ENCODE measurements at places on chromosomes 1 and 21.

DNA sequence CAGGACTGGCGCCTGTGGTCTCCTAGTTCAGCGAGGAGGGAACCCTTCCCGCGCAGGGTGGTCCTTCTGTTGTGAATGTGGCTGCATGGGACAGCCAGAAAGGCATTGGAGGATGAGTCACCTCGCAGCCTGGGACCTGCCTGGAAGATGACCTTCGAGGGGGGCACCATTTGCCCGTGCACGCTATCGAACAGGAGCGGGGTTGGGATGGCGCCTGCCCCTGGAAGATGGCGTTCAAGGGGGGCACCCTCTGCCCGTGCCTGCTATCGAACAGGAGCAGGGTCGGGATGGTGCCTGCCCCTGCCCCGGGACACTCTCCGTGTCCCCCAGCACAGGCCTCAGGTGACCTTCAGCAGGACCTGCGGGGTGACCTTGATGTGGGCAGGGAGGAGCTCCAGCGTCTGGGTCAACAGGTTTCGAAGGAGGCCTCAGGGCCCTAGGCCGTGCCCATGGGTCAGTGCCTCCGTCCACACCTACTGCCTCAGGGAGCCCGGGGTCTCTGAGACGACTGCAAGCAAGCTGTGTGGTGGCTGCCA is 1.7 kb upstream of the ACTRT2 start:
- no peak for DNase-seq

- no peak for DNase-seq
Observed at GRCh38 chr1:53552146-53552861, 93.1 kb downstream of the DMRTB1 start.

DNA sequence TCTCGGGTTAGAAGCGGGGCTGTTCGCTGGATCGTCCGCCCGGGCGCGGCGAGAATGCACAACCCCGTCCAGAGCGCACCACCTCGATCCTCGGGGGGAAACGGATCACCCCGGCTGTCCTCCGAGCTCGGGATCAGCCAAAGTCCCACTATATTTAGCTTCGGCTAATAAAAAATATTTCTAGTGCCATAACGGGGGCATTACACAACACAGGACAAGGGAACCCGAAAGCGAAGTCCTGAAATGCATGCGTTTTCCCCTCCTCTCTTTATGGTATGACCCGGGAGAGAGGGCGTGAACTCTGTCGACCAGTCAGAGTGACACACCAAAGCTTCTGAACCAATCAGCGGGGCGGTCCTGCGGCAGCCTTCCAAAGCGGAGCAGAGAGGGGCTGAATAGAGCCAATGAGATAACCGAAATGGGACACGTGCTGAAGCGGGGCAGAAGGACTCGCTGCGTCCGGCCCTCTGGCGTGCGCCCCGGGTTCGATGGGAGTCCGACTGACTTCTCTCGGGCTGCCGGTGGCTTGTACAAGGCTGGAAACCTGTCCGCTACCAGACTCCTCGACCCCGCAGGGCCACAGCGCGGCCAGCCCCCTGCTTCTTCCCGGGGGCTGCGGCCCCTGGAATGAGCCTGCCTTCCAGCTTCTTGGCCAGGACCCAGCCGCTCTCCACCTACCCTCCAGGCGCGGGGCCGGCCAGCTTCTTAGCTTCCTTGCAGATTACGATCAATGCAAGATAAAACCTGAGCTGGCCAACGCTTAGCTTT is at the start of gene ALDH4A1:
Gene ALDH4A1, minus strand, starts transcription at position 33 of the 768 bp plus-strand sequence. Its CDS starts 32 bp downstream, at position 1.
- peak; percentile 95 for DNase-seq

- no peak for DNase-seq
Observed at GRCh38 chr21:42672699-42673458, 19.5 kb downstream of the PDE9A start.

- DNase-seq = no peak
Observed at GRCh38 chr1:5661196-5662085, 330.8 kb downstream of the NPHP4 start.

DNA sequence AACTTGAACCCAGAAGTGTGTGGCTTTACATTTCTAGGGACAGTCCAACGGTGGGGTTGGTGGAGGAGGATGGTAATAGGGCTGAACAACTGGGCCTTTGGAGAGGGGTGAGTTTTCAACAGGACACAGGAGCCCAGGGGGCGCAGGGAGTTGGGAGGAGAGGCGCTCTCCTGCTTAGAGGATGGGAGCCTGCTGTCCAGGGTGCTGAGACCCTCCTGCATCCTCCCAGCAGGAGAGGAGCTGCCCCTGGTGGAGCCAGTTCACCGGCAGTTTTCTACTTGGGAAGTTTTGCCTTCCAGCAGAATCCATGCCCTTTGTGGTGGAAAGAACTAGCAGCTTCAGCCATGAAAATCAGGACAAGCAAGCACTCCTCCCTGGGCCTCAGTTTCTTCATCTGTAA is 8.6 kb downstream of the KCNC4 start:
- no peak for DNase-seq

- no peak for DNase-seq
Observed at GRCh38 chr1:1232208-1232795, at the start of gene B3GALT6. Gene B3GALT6, plus strand, starts transcription at chr1:1232237. Its CDS starts 42 bp downstream, at chr1:1232279.

GRCh38 chr1:187498028-187498427 is 669.3 kb downstream of the PLA2G4A start:
- no peak for DNase-seq

- no peak for DNase-seq
Observed at GRCh38 chr1:20051218-20051829, 18.7 kb upstream of the PLA2G5 start.

- no peak for DNase-seq
Observed at GRCh38 chr1:20233394-20233793, 47.1 kb upstream of the PLA2G2C start.

DNA sequence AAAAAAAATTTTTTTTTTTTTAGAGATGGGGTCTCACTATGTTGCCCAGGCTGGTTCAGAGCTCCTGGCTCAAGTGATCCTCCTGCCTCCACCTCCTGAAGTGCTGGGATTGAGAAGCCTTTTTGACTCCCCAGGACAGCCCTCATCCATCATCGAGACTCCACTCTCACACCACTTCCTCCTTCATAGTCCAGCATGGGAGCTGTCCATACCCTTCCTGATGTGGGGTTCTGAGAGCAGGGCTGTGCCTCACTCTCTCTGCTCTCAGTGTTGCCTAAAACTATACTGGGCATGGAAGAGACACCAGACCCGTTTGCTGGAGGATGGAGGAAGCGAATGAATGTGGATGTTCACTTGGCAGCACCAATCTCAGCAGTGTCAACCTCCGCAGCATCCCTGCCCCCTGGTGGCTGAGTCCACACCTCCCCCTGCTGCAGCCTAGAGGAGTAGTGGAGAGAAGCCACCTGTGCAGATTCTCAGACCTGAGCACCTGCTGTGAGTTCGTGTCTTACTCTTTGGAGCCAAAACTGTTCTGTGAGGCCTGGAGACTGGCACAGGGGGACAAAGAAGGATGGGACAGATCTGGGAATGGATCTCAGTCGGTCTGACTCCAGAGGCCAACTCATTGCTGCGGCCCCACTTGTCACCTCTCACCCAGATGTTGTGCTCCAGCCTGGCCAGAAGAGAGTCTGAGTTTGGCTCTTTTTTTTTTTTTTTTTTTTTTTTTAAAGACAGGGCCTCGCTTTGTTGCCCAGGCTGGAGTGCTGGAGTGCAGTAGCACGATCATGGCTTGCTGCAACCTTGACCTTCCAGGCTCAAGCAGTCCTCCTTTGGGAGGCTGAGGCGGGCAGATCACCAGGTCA is 17.7 kb downstream of the TINAGL1 start:
- peak; percentile 42 for DNase-seq

DNA sequence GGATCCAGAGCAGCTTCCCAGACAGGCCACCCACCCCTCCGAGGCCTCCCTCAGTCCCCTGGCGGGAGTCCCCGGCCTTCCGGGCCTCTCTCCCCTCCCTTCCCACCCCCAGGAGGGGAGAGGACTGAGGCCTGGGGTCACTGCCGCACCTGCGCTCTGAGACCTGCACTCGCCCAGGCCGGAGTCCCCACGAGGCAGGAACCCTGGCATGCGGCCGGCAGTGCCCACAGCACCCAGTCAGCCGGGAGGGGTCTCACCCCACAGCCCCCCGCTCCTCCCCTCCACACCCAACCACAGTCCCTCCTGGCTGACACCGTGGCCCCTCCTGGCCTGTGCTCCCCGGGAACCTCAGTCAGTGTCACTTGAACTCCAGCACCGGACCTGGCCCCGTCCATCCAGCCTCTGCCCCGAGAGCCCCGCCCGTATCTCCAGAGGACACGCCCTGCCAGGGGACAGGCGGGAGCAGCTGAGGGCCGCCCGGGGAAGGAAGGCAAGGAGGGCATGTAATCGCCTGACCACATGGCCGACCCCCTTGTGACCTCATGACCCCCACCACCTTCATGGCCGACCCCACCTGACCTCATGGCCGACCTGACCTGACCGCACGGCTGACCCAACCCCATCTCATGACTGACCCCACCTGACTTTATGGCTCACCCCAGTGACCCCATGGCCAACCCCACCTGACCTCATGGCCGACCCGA is 28.7 kb upstream of the TTLL10 start:
- DNase-seq = no peak

GRCh38 chr1:107559881-107560280 is 405.1 kb downstream of the VAV3 start:
- DNase-seq = no peak

DNA sequence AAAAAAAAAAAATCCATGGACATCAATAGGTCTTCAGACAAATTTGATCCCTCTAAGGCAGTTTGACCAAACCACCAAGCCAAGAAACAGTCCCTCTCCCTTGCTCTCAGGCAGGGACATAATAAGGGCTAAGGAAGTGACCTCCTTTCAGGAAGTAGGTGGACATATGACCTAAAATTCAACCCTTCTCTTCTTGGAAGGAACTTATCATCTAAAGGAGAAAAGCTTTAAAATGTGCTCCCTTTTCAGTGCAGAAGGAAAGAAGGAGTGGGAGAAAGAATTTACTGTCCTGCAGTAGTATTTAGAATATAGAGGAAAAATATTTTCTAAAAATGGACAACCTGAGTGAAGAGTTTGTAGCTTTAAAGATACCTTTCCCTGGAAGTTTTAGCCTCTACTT is 118.1 kb downstream of the DTL start:
- DNase-seq = no peak

GRCh38 chr1:170910273-170910672 is 25.1 kb upstream of the MROH9 start:
- no peak for DNase-seq

- no peak for DNase-seq
Observed at GRCh38 chr1:176770066-176770465, 307.1 kb downstream of the PAPPA2 start.

DNA sequence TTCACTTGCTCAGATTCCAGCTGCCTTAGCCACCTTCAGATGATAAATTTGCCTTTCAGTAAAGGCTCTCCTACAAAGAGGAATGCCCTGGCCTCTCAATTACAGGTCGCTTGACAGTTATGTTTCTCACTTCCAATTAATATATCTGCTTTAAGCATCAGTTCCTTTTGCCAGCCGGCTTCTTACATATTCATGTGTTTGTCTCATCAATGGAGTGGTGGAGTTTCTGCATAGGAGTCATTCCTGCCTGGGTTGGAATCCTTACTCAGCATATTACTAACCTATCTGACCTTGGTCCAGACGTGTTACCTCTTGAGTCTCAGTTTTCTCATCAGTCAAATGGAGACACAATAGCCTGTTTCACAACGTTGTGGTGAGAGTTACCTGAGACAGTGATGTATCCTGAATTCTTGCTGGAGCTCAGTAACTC is 9.4 kb upstream of the SESN2 start:
- DNase-seq = no peak

- DNase-seq = no peak
Observed at GRCh38 chr1:167955915-167956314, 19.0 kb upstream of the MPC2 start.

GRCh38 chr1:25609921-25610320 is 6.7 kb upstream of the MAN1C1 start:
- no peak for DNase-seq

DNA sequence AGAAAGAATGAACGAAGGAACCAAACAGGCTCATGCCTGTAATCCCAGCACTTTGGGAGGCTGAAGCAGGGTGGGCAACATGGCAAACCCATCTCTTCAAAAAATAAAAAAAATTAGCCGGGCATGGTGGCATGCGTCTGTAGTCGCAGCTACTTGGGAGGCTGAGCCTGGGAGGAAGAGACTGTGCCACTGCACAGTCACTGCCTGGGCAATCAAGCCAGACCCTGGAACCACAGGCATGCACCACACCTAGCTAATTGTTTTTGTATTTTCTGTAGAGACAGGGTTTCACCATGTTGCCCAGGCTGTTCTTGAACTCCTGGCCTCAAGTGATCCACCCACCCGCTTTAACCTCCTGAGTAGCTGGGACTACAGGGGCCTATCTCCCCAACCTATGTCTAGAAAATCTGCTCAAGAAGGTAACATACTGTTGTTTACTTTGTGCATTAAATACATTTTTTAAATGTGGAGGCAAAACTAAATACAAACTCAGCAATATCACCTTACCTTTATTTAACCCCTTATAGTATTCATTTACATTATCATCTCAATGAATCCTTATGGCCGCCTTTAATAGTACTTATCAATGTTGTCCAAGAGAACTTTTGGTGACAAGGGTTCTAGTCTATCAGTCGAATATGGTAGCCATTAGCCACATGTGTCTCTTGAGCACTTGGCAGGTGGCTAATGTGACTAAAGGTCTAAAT is 2.7 kb downstream of the KHDC4 start:
- no peak for DNase-seq

DNA sequence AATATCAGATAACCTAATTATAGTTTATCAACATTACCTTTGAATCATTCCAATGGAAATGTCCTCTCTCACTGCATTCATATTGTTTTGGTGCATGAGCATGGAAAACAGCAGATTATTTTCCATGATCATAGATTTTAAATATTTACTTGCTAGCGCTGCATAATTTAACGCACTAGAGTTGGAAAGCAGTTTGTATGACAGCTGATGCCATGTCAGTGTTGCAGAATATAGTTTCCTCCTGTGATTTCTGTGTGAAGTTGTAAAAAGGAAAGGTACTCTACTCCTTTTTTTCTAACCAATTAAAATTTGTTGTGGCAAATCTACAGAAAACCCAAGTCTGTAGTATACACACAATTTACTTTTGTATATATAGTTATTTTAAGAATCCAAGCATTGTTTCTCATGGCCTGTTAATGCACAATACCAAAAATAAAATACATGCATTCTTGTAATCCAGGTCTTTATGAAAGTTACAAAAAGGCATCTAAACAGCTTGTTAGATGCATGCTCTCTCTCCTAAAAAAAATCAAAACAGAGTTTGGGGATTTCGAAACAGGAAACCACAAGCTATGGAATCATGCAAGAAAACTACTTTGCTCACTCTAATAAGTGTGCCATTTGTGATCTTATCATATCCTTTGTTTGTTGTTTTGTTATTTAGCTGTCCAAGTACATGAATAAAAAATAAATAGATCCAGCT is 1.9 kb upstream of the ATG4C start:
- no peak for DNase-seq

DNA sequence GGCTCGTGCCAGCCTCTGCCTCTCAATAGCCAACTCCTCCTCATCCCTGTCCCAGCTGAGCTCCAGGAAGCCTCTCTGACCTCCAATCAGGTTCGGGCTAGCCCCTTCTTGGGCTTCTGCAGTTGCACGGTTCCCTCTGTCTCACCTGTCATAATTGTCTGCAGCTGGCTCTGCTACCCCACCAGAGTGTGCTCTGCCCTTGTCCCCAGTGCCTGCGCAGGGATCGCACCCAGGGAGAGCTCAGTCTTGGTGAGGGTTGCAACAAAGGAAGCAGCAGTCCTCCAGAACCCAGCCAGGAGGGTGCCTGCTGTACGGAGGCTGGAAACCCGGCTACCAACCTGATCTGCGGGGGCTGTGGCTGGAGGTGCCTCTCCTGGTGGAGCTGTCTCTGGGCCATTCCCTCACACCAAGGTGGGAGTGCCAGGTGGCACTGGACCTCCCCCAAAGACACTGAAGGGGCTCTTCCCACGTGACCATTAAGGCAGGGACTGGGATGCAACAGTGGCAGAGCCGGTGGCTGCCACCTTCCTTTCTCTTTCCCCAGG is 63.5 kb upstream of the DMRTB1 start:
- DNase-seq = no peak

GRCh38 chr1:233909195-233909594 is 4.7 kb downstream of the SLC35F3 start:
- no peak for DNase-seq

Measured in C1 segment of cervical spinal cord (tissue), 14 donors.